ENCODE measurements at places on chromosomes 2 and 18.

DNA sequence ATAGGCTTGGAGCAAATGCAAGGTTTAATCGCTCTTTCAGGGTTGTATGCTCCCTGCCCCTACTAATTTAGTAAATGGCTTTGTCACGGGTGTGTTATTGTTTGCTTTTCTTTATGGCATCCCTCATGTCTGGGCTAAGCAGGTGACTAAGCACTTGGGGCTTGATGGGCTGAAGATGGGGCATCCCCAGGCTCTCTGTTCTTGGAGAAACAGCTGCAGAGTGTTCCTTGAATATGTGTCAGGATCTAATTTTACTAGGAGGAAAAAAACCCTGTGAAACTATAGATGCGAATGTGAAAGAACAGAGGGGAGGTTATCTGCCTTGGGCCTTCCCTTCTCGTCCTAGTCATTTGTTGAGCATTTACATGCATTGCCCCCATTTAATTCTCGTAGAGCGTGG lies 94.7 kb upstream of the TAF1B start:
- no peak for DNase-seq

DNA sequence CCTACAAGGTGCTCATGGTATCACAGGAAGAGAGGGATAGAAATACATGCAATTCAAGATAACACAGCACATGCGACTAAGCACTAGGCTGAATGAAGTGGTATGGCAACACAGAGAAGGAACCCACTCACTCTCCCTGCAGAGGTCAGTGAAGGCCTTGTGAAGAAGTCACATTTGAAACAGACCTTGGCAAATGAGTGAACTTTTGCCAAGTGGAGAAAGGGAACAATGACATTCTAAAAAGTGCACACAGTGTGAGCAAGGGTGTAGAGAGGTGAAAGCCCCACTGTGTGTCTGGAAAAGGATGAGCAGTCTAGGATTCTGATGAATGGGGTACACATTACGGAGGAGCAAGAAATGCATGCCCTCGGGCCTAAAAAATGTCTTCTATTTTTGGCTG lies 23.3 kb downstream of the KLF7 start:
- DNase-seq, result no peak

DNA sequence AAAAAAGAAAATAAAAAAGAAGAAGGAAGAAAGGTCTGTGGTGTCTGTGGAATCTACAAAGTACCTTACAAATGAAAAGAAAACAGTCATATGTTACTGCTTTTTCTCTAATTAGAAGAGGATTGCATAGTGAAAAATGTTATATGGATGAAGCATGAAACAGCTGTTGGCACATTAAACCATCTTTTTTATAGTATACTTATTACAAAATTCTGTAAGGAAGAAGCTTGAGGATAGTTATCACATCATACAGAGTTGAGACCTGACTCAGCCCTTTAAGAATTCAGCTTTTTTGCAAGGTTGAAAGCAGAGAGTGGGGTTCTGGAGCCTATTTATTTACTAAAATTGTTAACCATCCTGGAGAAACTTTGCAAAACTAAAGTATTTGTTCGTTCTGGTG lies 222.7 kb downstream of the PHLPP1 start:
- no peak for DNase-seq

GRCh38 chr2:238974501-238975166 lies 126.7 kb downstream of the TWIST2 start:
- no peak for DNase-seq

DNA sequence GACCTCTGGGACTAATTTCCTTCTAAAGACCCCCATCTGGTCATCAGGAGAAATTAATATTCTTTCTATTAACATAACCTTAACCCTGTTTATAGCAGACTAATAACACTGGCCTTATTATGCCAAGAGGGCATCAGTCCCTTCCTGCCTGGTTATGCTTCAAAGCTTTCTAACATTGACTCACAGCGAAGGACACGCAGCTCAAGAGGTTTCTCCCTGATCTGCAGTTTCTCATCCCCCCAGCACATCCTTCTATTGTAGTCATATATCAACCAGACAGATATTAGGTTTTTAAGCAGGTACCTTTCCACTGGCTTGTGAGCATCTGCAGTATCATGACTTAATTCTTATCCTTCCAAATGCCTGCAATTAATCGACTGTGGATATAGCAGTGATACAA lies 100.0 kb upstream of the CXCR4 start:
- no peak for DNase-seq
